Choroid plexus epithelial cell (primary cell): ENCODE measurements at places on chromosomes 5 and 9.

DNA sequence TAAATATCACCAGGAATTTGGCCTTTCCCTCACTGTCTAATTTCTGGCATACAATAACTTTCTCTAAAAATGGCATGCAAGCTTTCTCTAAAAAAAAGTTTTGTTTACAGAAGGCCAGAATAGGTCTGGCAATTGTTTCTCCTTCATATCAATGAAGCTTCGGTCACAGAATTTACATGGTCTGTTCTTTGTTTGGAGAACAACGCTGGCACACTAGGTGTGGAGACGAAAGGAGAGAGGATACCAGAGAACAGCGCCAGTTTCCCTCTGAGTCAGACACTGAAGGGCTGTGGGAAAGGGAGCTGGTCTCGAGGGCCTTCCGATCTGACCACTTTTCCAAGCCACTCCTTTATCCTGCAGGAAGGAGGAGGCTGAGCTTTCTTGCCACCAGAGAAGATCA, 60.1 kb upstream of the ITGA1 start:
- DNase-seq, result peak; percentile 72

GRCh38 chr9:13845460-13845859, 468.5 kb downstream of the NFIB start:
- peak; percentile 76 for DNase-seq

- DNase-seq, result peak; percentile 77
Observed at GRCh38 chr5:8720506-8720905, 825.4 kb downstream of the SEMA5A start.

DNA sequence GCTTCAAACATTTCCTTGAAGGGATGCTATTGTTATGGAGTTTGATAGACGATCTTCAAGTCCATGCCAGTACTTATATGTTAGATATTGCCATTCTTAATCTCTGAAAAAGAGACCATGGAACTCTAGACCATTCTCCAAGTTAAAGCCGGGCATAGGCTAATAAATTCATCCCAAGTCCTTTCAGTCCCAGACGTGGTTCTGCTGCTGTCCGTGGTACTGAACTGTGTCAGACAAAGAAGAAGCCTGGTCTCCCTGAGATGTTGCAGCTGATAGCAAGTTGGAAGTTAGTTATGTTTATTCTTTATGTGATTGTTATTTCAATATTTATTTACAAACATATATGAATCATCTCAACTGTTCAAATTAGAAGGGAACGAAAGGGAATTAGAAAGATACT, 158.7 kb downstream of the NMUR2 start:
- peak; percentile 19 for DNase-seq

DNA sequence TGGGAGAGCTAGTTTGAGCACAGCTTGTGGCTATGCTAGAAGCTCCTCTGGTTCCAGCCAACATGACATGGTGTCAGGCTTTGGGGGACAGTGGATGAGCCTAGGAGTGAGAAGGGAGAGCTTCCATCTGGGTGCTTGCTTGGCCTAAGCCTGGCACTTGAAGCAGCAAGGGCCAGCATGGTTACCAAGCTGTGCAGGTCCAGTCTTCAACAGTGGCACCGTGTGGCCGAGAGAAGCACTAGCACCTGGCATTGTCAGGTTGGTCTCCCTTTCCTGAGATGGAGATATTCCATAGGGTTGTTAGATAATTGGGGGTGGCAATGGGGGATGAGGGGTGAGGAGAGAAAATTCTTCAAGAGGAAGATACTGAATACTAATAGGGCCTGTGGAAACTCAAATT, 261.9 kb downstream of the PBX3 start:
- peak; percentile 9 for DNase-seq

GRCh38 chr5:11050596-11051304, 289.7 kb upstream of the DAP start:
- no peak for DNase-seq

GRCh38 chr9:26463837-26464236, 428.8 kb downstream of the CAAP1 start:
- DNase-seq, result no peak

GRCh38 chr9:84322828-84323227, 17.7 kb downstream of the SLC28A3 start:
- DNase-seq, result peak; percentile 58

- no peak for DNase-seq
Observed at GRCh38 chr9:16246785-16247184, 623.7 kb downstream of the BNC2 start.

- no peak for DNase-seq
Observed at GRCh38 chr5:10257870-10258269, 7.8 kb downstream of the CCT5 start.

DNA sequence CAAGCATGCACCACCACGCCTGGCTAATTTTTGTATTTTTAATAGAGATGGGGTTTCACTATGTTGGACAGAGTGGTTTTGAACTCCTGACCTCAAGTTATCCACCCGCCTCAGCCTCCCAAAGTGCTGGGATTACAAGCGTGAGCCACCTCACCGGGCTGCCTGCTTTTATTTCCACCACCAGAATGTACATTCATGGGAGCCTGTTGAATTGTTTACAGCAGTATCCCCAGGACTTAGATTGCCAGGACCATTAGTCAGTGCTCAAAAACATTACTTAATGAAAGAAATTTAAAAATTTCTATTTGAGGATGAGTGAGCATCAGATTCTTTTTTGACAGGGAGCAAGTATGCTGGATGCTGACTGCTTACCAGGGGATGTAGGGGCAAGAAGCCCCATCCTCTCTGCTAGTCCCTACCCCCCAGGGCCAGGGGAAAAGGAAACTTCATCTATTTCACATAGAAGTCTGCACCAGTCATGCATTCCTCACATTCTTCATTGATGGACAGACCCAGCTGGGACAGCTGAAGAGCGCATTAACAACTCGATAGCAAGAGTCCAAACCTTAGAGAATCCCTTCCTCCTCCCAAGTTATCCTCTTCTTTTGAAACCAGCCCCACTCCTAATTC, 10.3 kb upstream of the RGMB start:
- DNase-seq, result peak; percentile 89

DNA sequence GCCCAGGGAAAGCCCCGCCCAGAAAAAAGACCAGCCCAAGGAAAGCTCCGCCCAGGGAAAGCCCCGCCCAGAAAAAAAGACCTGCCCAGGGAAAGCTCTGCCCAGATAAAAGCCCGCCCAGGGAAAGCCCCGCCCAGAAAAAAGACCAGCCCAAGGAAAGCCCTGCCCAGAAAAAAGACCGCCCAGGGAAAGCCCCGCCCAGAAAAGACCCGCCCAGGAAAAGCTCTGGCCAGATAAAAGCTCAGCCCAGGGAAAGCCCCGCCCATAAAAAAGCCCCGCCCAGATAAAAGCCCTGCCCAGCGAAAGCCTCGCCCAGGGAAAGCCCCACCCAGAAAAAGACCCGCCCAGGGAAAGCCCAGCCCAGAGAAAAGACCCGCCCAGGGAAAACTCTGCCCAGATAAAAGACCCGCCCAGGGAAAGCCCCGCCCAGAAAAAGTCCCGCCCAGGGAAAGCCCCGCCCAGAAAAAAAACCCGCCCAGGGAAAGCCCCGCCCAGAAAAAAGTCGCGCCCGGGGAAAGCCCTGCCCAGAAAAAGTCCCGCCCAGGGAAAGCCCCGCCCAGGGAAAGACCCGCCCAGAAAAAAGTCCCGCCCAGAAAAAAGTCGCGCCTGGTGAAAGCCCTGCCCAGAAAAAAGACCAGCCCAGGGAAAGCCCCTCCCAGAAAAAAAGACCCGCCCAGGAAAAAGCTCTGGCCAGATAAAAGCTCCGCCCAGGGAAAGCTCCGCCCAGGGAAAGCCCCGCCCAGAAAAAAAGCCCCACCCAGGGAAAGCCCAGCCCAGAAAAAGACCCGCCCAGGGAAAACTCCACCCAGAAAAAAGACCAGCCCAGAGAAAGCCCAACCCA, 11.9 kb downstream of the GRIN1 start:
- DNase-seq, result no peak

GRCh38 chr5:78341440-78341839, 19.0 kb upstream of the SCAMP1 start:
- DNase-seq, result peak; percentile 12

- no peak for DNase-seq
Observed at GRCh38 chr9:86624630-86625029, 270.4 kb upstream of the TUT7 start.

- no peak for DNase-seq
Observed at GRCh38 chr9:92528522-92528849, 7.3 kb downstream of the ECM2 start.

GRCh38 chr5:78985116-78985724, at the start of gene ARSB:
Gene ARSB, minus strand, starts transcription at chr5:78985310. Its CDS starts 62 bp downstream, at chr5:78985248.
- DNase-seq, result peak; percentile 56

GRCh38 chr5:68251804-68252522, 36.4 kb downstream of the PIK3R1 start:
- peak; percentile 94 for DNase-seq

DNA sequence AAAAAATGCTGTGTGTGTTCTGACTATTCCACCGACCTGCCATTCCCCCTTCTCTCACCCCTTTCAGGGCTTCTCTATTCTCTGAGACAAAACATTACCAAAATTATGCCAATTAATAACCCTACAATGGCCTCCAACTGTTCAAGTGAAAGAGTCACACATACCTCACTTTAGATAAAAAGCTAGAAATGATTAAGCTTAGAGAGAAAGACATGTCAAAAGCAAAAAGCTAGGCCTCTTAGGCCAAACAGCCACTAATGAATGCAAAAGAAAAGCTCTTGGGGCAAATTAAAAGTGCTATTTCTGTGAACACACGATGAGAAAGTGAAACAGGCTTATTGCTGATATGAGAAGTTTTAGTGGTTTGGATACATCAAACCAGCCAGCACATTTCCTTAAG, 279.6 kb upstream of the GRAMD2B start:
- DNase-seq, result no peak

GRCh38 chr9:123927625-123928532, 2.0 kb downstream of the DENND1A start:
- DNase-seq, result peak; percentile 43

- DNase-seq, result no peak
Observed at GRCh38 chr9:128204858-128205257, 1.7 kb downstream of the DNM1 start.

DNA sequence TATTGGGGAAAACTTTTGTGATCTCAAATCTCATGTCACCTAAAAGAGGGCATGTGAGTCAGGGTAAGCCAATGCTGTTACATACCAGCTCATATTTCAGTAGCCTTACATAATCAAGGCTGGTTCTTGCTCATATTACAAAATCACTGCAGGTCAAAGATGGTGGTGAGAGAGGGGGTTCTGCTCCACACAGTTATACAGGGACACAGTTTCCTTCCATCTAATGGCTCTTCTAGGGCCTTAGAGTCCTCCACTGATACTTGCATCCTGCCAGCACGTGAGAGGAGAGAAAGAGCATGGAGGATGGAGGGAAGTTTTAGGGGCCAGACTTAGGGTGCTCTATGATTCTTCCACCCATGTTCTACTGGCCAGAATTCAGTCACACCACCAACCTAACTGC, 130.0 kb downstream of the LIFR start:
- DNase-seq, result peak; percentile 69

- DNase-seq, result no peak
Observed at GRCh38 chr5:618450-618849, 6.3 kb downstream of the CEP72 start.

DNA sequence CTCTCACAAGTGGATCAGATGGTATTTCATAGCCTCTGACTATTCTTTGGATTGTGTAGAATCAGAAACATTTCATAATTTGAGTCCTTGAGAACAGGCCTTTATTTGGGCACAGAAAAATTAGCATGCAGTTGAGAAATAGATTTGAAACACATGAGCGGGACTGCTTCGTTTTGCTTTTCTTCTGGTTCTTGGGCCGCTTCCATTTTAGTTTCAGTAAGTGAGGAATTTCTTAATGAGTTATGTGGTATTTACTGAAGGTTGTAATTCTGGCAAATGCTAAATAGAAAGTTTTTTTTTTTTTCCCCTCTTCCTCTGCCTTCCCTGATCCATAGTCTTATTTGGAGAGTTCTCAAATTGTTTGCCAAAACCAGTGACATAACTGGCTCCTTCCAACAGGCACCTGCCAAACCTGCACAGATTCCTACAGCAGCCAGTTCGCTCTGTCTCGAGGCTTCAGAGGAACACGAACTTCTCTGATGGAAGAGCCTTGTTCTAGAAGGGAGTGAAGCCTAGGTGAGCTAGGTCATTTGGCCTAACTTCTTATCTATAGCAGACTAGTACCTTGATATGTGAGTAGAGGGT, 71.2 kb upstream of the SLC28A3 start:
- no peak for DNase-seq

DNA sequence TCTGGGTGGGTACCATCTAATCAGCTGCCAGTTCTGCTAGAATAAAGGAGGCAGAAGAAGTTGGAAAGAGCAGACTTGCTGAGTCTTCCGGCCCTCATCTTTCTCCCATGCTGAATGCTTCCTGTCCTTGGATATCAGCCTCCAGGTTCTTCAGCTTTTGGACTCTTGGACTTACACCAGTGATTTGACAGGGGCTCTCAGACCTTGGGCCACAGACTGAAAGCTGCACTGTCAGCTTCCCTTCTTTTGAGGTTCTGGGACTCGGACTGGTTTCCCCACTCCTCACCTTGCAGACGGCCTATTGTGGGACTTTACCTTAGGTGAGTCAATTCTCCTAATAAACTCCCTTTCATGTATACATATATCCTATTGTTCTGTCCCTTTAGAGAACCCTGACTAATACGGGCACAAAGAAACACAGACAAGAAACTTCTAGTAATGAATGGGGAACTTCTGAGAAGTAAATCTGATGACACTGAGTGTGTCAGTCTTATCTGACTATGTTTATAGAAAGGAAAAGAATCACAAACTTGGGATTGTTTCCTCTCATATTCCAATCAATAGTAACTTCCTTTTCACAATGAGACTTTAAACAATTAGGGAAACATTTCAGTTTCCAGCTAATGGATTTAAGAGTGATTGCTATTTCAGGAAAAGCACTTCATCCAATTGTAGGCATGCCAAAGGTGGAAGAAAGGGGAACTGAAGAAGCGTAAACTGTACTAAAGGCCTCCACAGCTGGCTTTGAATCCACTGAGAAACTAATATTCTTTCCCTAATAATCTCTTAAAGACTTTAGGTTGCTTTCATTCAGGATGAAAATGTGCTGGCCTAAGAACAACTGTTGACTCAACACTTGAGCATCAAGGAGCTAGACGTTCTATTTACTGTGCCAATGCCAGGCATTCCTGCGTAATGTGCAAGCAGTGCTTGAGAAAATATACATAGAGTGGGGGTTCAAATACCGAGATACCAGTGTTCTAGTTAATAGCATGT, 127.9 kb upstream of the PTGER4 start:
- DNase-seq, result peak; percentile 99

GRCh38 chr5:35127006-35127405, 79.3 kb upstream of the AGXT2 start:
- no peak for DNase-seq
